ENCODE measurements at places on chromosomes 11 and 22.

- no peak for DNase-seq
Observed at GRCh38 chr11:128955636-128956035, 13.0 kb upstream of the TP53AIP1 start.

DNA sequence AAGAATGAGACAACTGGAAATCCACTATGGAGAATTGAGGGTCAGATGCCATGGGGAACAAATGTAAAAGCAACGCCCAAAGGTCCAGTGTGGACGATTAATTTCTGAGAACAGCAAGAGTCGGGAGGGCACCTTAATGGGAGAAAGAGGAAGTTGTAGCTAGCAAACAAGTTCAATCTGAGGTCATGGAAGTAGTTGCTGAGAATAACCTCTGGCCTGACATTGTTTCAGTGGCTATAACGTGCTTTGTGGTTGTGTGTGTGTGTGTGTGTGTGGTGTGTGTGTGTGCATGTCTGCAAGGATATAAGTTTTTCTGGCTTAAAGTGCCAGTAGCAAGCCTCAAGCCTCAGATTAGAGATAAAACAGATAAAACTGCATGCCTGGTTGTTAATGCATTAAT is 1630.1 kb upstream of the TENM4 start:
- no peak for DNase-seq

GRCh38 chr11:4459500-4459899 is 10.4 kb downstream of the OR52K2 start:
- DNase-seq = no peak

DNA sequence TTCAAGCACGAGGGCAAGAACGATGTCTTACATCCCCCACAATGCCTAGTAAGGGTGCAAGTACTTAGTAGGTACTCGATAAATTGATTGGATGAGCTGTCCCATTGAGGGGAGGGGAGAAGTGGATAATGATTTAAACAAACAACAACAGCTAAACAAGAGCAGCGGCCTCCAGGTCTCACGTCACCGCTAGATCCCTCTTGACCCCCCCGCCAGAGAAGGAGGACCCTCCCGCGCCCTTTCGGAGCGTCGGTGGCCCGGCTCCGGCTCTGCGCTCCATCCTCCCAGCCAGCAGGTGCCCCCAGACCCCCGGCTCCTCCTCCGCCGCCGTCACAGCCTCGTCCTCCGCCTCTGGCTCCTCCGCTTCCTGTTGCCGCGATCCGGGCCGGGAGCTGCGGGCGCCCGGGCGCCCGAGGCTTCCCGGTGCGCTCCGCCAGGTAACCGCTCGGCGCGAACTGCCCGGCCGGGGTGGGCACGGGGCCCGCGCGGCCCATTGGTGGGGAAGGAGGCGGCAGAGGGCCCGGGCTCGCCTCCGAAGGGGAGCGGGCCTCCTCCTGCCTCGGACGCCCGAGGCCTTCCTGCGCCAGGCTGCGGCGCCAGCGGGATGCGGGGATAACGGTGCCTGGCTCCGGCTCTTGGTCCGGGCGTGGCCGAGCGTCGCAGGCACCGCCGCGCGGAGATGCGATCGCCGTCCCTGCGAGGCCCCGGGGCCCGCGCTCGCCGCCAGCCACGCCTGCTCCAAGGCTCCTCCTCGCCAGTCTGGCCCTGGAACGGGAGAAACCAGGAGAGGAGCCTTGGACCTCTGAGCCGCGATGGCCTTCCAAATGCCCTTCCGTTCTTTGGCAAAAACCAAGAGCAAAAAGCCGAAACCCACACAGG is at the start of gene TLCD5:
Gene TLCD5 (plus strand): TSS at position 368 of the 879 bp plus-strand sequence. CDS start 2,143 bp downstream, outside the sequence.
- DNase-seq = peak; percentile 92

GRCh38 chr11:78228467-78228866 is 39.7 kb downstream of the USP35 start:
- no peak for DNase-seq

DNA sequence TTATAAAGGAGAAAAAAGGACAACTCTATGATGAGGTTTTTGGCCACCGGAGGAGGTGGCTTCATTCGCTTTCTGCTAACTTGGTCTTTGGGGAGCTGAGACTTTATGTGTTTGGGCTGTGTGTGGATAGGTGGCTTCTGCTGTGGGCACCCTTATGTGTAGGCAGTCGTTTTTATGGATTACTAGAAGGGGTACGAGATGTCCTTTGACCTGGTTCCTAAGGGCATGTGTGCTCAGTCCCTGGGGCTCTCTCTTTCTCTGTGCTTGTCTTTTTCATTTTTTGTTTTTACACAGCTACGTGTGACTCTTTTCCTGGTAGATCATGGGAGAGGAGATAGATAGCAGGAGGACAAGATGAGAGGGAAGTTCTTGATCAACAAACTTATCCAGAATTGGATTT is 93.4 kb downstream of the TEAD1 start:
- DNase-seq = no peak

- DNase-seq = no peak
Observed at GRCh38 chr11:83569134-83569805, 283.1 kb upstream of the CCDC90B start.

- DNase-seq = no peak
Observed at GRCh38 chr11:102214623-102215022, 102.7 kb upstream of the BIRC3 start.

- no peak for DNase-seq
Observed at GRCh38 chr11:2760196-2760871, 60.5 kb upstream of the KCNQ1OT1 start.

- peak; percentile 38 for DNase-seq
Observed at GRCh38 chr11:36033082-36033751, 89.4 kb downstream of the LDLRAD3 start.

- no peak for DNase-seq
Observed at GRCh38 chr11:34445956-34446355, 7.2 kb downstream of the CAT start.

- DNase-seq = no peak
Observed at GRCh38 chr22:34096770-34097169, 176.5 kb upstream of the LARGE1 start.

DNA sequence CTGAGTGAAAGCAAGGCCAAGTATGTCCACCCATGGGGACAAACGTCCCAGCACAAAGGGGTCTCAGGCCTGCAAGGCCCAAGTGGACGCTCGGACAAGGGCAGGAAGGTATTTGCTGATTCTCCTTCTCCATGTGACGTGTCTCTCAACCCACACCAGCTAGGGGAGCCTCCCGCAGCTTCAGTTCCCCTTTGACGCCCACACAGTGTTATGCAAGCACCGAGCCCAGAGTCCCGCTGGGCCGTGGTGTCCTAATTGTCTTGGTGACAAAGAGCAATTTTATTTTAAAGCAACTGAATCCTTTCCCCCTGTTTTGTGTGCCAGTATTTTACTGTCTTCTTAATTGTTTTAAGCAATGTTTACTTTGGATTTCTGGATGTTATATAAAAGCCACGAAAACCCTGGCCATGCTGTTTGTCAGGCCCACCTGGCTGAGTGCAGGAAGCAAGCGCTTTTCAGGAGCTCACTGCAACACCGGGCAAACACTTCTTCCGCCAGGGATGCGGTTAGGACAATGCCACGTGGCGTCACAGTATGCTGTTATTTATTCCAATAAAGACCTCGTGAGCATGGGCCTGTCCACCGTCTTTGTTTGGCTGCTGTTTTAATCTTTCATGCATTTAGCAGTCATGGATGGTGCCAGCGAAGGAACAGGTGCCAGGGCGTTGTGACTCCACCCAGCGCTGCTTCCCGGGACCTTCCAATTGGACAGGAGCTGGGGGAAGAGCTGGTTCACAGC is 8.2 kb upstream of the PARVG start:
- DNase-seq = no peak

- DNase-seq = peak; percentile 77
Observed at GRCh38 chr11:63915961-63916836, 765 bp downstream of the RCOR2 start.

GRCh38 chr22:41248758-41249157 is 8.0 kb upstream of the CHADL start:
- DNase-seq = no peak

GRCh38 chr22:30714062-30714461 is 19.4 kb downstream of the OSBP2 start:
- DNase-seq = no peak

GRCh38 chr22:45240810-45241631 is at the start of gene KIAA0930:
TSS of gene KIAA0930 (minus strand) at chr22:45240894. CDS start at chr22:45240703, 191 bp downstream.
- DNase-seq = peak; percentile 90

DNA sequence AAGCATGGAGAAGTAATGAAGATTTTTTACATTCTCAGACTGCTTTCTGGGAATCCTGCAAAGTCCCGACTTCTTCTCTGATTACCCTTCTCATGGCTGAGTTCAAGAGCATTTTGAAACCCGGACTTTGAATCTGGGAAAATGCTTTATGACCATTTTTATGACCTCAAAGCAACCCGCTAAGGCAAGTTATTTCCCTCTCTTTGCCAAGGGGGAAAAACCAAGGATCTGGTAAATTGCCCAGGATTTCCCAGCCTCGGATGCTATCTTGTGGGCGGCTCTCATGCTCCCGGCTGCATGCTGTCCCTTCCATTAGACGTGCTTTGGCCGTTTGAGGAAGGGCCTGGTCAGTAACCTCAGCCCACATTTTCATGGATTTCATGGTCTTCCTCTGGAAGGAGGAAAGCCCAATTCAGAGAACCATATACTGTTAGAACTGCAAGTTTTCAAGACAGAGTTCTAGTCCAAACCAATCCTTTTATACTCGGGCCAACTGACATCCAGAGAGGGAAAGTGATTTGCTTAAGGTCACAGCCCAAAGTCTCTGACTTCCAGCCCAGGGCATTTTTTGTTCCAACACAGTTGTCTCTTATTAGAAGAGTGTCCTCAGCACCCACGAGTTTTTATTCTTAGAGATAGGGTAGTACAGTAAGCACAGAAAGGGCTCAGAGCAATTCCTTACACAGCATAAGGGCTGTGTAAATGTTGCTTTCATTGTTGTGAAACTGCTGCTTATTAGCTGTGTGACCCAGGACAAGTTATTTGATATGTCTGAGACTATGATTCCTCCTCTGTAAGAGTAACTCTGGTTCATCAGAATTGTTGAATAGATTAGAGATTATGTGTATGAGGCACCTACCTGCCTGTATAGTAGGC is 77.4 kb downstream of the NAV2 start:
- DNase-seq = peak; percentile 66

DNA sequence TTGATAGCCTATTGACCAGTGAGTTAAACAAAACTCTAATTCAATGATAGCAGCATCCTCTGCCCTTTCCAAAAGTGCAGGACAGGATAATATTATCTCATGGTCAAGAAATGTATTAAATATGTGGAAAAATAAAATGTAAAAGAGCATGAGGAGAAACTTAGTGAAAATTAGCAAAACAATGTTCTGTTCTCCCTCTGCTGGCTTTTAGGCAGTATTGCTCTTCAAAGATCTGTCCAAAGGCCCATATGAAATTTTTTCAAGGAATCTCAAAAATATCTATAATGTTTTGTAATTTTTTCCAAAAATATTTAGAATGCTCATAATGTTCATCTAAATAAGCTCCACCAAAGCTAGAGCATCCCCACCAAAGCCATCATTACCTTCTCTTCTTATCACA is 8.3 kb upstream of the ARL14EP start:
- no peak for DNase-seq

DNA sequence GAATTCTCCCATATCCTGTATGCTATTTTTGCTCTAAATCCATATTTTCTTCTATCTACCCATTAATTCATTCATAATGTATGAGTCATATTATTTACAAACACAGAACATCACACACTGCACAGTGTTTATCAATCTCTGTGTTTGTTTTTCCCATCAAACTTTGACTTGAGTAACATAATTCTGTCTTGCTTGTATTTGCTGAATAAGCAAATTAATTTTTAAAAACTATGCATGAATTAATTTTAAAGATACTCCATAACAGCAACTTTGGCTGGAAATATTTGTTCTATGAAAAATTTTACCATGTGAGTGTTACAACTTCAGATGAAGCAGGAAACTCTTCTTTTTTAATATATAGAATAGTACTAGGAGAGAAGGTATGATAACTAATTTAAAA is 275.6 kb downstream of the GRM5 start:
- DNase-seq = no peak

DNA sequence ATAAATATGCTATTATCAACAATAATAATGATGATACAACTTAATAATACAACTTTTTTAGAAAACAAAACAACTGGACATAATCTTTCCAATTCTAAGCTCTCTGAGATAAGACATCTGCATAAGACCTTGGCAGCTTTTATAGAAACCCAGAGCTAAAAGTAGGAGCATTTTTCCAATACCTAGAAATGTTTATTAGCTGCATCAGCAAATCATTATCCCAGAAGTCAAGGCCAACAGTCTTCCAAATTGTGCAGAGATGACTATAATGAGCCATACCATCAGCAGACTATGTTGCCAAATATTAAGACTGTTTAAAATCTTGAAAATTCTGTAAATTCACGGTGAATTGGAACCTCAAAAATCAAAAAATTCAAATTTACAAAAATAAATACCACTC is 30.3 kb downstream of the DCUN1D5 start:
- no peak for DNase-seq

GRCh38 chr11:90890347-90890746 is 667.5 kb upstream of the CHORDC1 start:
- no peak for DNase-seq

- no peak for DNase-seq
Observed at GRCh38 chr11:130068986-130069658, 572 bp upstream of the APLP2 start.

- DNase-seq = peak; percentile 88
Observed at GRCh38 chr22:17120281-17120680, 879 bp downstream of the TMEM121B start.

- DNase-seq = no peak
Observed at GRCh38 chr11:19565639-19566038, 147.0 kb upstream of the NAV2 start.

- no peak for DNase-seq
Observed at GRCh38 chr22:24683691-24684090, 80.7 kb downstream of the GGT1 start.

DNA sequence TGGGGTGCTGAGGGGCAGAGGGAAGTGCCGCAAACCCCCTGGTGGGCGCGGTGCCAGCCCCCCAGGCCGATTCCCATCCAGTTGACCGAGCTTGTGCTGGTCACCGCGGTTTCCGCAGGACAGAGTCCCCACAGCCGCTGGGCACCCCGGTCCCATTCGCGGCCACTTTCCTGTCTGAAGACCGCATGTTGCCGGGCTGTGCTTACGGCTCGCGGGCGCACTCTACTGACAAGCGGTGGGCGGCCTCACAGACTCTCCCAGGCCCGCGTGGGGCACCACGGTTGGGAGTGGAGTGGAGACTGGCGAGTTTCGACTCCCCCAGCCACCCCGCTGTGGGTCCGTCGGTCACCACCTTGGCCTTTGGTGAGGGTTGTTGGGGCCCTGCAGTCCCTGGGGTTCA is 648 bp upstream of the H19 start:
- no peak for DNase-seq

DNA sequence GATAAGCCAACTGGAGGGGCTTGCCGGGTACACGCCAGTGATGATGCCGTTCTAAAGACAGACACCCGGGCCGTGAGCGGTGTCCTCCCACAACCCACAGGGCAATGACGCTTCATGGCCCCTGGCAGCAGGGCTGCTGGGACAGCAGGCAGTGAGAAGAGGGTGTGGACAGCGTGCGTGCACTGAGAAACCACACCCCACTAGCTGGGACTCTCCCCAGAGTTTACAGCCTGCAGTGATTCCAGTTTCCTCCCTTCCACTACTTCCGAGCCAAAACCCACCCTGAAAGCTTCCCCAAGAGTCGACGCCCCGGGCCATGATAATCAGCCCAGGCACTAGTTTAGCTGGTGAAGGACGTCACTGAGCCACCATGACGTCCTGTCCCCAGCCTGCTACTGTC is 29.2 kb downstream of the CPT1A start:
- DNase-seq = no peak

GRCh38 chr11:1859004-1859403 is 6.1 kb downstream of the LSP1 start:
- DNase-seq = no peak

GRCh38 chr11:84243629-84244263 is 957.6 kb upstream of the CCDC90B start:
- DNase-seq = no peak

All from stomach (tissue), 19 donors.